Activated CD4-positive, alpha-beta T cell treated with anti-CD3 and anti-CD28 coated beads for 1 hour (primary cell): ENCODE measurements at places on chromosomes 3 and 15.

DNA sequence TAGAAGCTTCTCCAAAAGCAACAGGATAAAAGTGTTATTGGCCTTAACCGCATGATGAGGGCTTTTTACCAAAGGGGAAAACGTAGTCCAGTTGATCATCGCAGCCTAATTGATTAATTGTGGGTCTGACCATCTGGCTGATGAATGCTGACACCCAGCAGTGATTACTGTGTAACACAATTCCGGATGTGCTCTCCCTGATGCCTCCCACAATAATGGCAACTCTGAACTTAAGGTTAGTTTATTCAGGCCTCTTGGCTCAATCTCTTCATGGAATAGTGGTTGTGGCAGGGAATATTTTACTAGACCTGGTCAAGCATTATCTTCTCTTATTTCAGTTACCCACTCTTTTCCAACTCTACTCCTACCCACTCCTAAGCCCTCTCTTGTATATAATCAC is 332.9 kb downstream of the TIGIT start:
- no peak for DNase-seq

- DNase-seq, result no peak
Observed at GRCh38 chr3:158402590-158402989, 168.4 kb upstream of the MLF1 start.

- DNase-seq, result no peak
Observed at GRCh38 chr15:60000824-60001609, 3.1 kb upstream of the FOXB1 start.

DNA sequence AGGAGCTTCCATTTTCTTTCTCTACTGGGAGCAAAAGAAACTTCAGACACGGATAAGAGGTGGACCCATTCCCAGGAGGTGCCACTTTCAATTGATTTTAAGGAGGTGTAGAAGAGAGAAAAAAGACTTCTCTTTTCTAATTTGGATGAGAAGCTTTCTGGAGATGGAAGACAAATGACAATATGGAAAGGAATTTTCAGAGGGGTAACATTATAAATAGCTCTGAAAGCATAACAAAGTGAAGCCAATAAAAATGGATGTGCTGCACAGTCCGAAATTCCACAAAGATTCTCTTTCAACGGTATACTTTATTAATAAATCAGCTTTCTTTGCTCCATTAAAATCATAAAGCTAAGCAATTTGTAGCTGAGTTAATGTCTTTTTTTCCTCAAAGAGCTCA is 607.2 kb upstream of the MDFIC2 start:
- no peak for DNase-seq

GRCh38 chr15:81097116-81097889 is 36.8 kb upstream of the CFAP161 start:
- no peak for DNase-seq

DNA sequence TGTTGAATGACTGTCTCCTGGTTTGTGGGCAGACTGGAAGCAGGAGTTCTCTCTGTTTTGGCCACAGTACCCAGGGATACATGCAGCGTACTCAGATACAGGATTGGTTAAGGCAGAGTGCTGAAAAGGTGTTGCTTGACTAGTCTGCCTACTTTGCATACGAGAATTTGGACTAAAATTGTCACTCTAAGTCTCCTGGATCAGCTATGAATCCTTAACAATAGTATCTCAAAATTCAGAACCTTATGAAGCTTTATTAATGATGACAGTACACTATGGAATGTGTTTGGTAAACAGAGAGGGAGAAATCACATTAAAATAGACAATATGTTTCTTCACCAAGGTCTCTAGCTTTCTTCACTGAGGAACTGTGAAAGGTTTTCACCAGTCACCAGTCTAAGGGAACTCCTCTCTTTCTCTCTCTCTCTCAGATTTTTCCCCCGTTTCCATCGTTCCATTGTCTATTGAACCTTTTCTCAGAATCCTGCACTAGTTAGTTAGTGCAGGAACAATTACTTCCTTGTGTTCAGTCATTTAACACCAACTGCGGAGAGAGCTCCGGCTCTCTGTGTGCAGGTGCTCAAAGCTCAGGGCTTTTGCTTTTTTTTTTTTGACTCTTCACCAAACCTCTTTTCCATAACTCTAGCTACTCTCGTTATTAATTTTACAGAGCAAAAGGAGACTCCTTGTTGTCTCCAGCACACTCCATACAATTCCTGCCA is 85.9 kb upstream of the FNDC3B start:
- no peak for DNase-seq

DNA sequence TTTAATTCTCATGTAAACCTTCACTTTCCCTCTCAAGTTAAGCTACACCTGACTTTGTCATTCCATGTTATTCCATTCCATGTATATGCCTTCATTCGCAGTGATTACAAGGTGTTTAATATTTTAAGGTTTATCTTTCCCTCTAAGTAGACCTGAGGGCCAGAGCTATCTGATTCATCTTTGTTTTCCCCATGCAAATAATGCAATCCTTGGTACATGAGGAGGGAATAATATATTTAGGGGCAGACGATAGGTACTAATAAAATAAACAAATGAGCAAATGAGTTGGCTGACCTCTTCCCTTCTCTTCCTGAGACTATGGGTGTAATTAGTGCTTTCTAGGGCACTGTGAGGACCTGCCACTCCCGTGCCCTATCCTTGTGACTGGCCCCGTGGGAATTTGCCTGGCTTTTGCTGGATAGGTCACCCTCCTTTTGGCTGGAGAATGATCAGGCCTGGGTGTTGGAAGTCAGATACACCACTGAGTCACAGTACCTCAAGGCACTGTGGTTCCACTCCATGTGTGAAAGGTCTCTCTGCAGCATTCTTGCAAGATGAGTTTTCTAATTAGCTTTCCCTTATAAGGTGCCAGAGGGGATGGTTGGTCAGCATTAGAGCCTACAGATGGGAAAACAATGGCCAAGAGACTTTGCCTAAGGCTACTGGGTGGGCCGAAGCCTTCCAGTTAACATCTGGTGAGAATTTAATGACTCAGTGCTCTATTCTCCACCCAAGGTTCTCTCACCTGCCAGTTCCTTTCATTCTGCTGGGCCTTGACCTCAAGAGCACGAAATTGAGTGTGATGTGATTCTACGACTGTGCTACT is 183.2 kb downstream of the P3H2 start:
- no peak for DNase-seq

DNA sequence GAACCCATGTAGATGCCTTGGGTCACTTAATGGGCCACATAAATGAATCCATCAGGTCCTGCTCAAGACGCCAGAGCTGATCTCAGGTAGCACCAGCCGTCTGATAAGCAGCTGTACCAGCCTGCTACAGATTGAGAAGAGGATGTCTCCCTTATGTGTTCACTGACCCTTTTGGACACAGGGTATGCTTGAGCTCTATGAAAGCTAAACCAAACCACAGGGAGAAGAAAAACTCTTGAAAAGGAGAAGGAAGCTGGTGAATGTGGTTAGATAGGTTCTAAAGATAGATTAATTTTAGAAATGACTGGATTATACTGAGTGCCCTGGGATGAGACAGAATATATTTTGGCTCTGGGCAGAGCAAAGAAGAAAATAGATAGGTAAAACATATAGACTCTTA is 187.5 kb downstream of the SPATA16 start:
- no peak for DNase-seq

DNA sequence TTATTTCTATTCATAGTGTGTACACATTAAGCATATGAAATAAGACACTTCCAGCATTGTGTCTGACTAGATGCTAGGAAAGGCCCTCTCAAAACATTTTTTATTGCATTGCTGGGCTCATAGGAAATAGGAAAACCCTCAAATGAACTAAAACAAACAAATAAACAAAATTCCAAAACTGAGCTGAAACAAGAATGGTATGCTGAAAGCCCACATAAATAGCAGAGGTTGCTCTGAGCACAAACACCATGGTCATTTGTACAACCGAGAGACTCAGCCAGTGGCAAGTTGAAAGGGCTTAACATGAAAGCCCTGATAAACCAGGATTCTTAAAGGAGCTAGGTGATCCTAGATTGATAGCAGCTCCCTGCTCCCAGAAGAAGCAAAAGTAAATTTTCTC is 310.0 kb upstream of the WNT5A start:
- DNase-seq, result no peak

GRCh38 chr3:15601399-15602145 is at the start of the genes BTD and HACL1:
BTD (plus strand) TSS chr3:15601745; CDS start chr3:15635440, 33,695 bp downstream.
HACL1 (minus strand) TSS chr3:15601569; CDS start chr3:15601463, 106 bp downstream.
- peak; percentile 97 for DNase-seq

GRCh38 chr3:179020112-179020511 is 51.5 kb downstream of the ZMAT3 start:
- no peak for DNase-seq

DNA sequence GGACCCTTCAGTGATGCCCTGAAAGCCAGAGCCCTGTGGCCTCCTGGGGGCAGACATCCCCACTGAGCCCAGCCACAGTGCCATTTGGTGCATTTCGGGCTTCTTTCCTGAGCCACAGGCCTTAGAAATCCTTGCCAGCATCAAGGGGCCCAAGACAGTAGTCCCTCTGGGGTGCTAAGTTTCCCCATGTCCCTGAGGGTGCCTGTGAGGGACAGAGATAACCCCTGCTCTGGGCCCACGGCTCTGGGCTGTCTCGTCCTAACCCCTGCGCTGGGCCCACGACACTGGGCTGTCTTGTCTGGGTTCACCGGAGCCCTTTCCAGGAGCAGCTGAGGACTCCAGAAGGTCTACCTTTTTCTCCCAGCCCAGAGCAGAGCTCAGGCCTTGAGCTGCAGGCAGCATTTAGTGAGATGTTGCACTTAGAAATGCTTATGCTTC is 45.1 kb upstream of the FGD5 start:
- no peak for DNase-seq

- DNase-seq, result no peak
Observed at GRCh38 chr3:31095255-31095654, 200.8 kb upstream of the GADL1 start.

DNA sequence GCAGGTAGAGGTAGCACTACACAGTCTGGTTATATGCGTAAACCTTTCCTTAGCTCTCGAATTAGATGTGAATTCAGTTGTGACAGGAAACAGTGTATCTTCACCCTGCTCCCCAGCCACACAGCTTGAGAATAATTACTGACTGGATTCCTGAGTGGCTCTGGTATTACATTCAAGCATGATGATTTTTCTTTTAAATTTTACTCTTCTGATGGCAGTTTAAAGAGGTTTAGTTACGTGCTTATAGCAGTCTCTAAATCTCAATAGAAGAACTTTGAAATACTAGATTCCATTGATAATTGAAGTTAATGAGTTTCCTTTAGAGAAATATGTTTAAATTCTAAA is 98.8 kb downstream of the FNDC3B start:
- DNase-seq, result no peak

DNA sequence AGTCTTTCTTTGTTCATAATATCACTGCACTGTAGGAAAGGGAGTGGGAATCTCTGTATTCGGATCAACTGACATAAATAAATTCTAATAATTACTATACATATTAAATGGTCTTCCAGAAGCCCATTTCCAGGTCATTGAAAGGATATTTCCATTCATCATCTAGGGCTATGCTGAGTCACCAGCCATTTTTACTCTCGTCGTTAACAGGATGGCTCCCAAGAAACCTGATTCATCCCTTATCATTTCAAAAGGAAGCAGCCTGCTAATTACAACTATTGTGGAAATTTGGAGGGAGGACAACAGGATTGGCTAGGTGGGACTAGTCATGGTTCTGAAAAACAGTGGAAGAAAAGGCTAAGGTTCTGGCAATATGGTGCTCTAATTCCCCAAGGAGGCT is 13.6 kb downstream of the GMNC start:
- no peak for DNase-seq

DNA sequence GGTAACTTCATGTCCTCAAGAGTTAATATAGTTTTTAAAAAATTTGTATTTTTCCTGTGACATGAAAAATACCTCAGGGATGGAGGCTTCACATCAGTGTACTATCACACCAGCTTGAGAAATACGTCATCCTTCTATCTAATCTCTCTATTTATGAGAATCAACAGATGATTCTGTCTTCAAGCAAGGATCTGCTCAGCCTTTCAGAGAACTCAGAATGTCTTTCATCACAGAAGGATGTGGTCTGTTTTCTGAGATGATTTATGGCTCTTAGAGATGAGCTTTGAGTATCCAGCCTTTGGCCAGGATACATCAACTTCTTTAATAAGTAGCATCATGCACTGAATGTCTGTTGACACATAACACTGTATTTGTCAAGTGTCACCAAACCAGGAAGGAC is 193.9 kb downstream of the DTWD1 start:
- DNase-seq, result no peak

DNA sequence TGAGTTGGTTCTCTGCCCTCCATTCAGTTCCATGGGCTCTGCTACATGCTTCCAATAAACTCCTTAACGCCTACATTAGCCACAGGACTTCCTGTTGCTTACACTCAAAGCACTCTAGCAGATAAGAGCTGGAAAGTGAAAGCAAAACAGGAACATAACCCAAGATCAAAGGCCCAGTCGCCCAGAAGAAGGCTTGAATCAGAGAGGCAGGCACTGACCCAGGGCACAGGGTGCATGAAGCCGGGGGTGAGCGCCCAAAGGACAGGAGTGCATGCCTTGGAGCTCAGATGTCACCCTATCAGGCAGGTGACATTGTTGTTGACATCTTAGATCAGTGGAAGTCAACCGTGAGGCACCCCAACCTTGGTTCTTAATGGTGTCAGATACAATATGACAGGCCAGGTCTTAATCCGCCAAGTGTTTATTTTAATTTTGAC is 235.1 kb downstream of the UACA start:
- DNase-seq, result peak; percentile 37

- no peak for DNase-seq
Observed at GRCh38 chr3:158658889-158659288, 13.6 kb downstream of the LXN start.

DNA sequence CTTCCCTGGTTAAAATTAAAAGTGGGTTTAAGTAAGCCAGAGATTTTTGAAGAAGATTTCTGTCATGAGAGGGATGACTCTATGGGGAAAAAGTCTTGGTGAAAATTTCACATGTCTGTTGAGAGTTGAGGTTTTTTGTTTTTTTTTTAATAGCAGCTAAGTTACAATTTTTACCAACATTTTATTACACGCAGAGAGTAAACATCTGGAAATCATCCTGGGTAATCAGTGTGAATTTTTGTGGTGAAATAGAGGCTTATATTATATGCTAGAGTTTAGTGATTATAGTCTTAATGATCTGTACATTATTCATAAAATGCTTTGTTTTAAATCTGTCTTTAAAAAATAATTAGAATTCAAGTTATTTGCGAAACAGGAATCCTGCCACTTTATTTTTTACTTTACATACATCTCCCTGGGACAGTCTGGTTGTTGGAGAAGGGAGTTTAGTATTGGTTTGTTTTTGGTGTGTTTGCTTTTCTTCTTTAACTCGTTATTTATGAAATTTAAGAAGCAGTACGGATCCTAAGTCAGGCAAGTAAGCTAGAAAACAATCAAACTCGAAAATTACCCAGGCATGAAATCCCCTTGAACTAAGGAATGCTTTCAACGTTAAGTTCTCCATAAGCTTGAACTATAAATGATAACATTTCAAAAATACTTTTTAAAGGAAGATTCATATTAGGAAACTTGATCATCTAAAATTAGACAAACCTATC is 143.4 kb upstream of the TSC22D2 start:
- DNase-seq, result no peak

DNA sequence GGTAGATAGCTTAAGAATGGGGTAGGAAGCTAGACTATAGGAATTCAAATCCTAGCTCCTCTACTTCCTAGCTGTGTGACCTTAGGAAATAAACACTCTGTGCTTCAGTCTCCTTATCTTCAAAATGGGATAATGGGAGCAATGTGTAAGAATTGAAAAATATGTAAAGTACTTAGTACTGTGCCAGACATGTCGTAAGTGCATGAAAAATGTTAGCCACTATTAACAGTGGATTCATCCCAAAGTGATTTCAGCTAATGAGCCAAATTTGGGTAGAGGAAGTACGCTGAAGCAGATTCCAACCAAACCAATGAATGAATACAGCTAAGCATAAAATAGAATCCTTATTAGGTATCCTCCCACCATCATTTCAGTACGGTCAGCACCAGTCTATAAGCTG is 192.1 kb downstream of the RORA start:
- no peak for DNase-seq
